ENCODE measurements at places on chromosomes 12 and 14.

GRCh38 chr14:93531644-93532043 is 100.9 kb downstream of the UNC79 start:
- no peak for DNase-seq

DNA sequence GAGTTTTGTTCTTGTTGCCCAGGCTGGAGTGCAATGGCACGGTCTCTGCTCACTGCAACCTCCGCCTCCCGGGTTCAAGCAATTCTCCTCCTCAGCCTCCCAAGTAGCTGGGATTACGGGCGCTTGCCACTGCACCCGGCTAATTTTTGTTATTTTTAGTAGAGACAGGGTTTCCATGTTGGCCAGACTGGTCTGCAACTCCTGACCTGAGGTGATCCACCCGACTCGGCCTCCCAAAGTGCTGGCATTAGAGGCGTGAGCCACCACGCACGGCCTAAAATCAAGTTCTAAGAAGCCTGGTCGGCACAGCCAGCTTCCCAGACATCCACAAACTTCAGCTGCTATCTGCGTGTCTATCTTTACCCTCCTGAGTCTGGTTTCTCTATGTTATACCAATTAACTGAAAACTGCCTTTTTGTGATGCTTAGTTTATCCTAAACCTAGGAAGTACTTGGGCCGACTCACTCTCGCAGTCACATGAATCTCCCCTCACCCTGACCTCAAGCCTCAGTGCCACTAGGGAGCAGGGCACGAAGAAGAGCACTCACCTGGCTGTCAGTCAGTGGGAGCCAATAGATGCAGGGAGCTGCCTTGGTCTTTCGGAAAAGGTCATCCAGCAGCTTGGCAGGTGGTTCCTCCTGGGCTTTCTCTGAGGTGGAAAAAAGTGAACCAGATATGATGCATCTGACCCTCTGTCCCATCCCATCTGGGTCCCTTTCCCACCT is 3.4 kb upstream of the CDH24 start:
- DNase-seq, result no peak

DNA sequence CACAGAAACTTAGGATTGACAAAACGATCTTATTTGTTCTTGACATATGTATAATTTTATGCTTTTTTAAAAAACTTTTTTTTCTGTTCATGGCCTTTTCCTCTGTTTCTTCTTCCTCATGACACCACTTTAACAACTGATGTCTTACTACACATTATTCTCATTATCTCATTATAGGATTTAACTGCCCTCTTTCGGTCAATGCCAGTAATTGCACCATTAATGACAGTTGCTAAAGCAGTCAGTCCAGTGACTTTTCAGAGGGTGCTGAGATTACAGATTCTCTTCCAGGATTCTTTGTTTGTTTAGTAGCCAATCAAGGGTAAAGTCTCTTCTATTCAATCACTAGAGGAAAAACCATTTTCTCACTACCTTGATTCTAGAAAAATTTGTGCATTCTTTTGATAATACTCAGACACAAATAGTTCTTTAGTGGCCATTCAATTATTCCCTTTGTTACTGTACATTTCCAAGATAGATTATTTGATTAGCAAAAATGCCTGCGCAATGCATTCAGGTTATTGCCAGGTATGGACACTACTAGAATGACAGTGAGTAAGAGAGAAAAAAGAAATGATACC is 50.1 kb downstream of the KLRG1 start:
- no peak for DNase-seq

DNA sequence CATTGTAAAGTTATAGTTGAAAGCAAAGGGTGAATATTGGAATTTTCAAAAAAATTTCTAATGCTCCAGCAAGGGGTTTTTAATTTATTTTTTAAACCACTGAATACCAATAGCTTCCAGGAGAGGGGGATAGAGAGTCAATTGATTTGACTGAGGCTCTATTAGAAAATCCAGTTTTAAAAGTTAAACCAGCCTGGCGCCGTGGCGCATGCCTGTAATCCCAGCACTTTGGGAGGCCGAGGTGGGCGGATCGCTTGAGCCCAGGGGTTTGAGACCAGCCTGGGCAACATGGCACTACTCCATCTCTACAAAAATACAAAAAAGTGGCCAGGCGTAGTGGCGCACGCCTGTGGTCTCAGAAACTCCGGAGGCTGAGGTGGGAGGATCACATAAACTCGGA is 150.1 kb downstream of the SLC38A4 start:
- DNase-seq, result no peak

DNA sequence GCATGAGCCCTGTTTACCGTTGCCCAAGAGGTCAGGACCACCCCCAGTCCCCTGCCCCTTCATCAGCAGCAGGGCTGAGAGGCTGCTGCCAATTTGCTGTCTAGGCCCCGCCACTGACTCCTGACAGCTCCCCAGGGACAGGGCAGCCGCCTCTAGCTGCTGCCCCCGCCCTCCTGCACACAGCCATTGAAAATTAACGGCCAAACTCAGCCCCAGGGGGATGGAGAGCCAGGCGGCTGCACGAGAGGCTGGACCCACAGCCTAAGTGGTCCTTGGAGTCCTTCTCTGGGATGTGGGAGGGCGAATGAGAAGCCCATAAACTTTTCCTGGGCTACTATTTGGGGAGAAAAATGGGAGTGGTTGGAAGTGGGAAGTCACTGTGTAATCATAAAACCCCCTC is 4.6 kb downstream of the FOXN4 start:
- no peak for DNase-seq

DNA sequence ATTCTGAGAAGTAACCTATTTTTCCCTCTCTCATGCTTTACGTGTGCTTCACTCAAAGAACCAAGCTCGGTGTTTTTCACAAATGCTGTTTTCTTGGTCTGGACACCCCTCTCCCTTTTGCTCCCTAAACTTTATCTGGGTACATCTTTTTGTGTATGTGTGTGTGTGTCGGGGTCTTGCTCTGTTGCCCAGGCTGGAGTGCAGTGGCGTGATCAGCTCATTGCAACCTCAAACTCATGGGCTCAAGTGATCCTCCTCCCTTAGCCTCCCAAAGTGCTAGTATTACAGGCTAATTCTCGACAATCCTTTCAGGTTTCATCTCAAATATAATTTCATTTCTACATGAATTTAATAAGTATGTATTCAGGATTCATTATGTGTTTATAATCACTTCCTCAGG is 83.2 kb downstream of the PEBP1 start:
- DNase-seq, result no peak

DNA sequence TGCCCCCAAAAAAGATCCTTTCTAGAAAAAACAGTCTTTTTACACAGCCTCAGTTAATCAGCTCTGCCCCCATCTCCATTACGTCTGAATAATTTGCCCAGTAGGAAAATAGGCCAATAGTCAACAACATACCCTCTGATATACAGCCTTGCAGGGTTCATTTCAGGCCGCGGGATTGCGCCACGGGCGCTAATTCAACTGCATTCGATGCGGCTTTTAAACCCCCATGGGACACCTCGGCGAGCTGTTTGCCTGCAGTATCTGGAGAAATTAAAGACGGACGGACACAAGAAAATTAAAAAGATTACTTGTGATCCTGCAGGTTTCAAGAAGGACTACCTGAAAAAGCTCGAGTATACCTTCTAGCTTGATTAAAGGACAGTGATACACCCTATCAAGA is 36.1 kb downstream of the ERP29 start:
- DNase-seq, result no peak

DNA sequence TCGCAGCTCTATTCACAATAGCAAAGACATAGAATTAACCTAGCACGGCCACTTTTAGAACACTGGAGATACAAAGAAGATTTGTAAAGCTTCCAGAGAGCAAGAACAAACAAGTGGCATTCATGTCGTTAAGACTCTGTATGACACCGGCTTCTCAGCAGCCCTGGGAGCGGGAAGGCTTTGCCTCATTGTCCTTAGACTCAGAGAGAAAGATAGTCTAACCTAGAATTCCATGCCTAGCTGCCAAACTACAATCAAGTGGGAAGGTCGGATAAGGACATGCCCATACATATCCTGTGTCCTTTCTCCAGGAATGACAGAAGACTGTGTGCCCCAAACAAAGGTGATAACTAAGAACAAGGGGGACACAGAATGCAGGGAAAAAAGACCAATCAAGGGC is 1038.3 kb downstream of the BCL11B start:
- DNase-seq, result no peak

- DNase-seq, result no peak
Observed at GRCh38 chr12:103802586-103802886, 38.5 kb downstream of the NT5DC3 start.

DNA sequence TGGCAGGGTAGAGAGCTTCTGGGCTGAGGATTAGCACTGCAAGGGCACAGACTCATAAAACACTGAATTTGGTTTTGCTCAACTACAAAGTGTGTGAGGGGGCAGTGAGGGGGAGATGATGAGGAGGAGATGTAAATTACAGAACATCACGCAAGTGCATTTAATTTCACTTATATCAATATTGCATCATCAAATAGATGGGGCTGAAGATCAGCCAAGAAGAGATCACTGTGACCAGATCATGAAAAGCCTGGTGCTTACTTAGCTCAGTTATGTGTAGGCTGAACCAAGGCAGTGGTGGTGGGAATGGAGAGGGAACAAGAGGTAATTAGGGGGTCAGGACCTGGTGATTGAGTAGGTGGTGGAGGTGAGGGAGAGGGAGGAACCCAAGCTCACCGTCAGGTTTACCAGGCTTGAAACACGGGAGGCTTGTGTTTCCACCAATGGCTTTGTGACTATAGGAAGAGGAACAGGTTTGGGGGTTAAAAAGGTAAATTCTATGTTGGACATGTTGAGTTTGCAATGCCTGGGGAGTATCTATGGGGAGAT is 11.3 kb downstream of the FOS start:
- DNase-seq, result no peak

- DNase-seq, result no peak
Observed at GRCh38 chr14:104770072-104770579, 17.2 kb downstream of the SIVA1 start.

DNA sequence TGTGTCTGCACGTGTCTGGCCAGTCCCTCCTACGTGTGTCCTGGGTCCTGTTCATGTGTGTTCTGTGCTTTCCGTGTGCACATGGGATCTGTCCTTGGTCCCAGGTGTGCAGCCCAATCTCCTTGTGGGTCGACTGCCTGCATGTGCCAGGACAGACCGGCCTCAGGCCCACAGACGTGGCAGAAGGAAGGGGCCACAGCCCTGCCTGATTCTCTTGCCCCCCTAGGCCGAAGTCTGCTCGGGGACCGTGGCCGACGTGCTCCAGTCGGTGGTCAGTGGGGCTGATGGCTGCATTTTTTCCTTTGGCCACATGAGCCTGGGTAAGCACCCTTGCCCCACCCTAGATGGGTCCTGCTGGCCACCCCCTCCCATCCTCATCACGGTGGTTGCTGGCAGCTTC is 34.0 kb downstream of the KIF26A start:
- no peak for DNase-seq

GRCh38 chr14:102544747-102545460 is 35.3 kb upstream of the ANKRD9 start:
- DNase-seq, result no peak

DNA sequence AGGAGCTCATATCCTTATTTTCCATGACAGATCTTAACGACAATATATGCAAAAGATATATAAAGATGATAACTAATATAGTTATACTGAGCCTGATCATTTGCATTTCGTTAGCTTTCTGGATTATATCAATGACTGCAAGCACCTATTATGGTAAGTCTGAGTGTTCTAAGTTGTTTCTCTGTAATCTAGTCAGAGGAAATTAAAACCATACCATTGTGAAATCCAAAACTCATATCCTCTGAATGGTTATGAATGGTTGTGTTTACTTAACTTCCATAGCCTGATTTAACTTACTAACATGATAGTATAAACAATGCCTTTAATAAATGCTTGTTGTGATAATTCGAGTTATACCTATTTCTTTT is 760 bp downstream of the TMEM19 start:
- no peak for DNase-seq

DNA sequence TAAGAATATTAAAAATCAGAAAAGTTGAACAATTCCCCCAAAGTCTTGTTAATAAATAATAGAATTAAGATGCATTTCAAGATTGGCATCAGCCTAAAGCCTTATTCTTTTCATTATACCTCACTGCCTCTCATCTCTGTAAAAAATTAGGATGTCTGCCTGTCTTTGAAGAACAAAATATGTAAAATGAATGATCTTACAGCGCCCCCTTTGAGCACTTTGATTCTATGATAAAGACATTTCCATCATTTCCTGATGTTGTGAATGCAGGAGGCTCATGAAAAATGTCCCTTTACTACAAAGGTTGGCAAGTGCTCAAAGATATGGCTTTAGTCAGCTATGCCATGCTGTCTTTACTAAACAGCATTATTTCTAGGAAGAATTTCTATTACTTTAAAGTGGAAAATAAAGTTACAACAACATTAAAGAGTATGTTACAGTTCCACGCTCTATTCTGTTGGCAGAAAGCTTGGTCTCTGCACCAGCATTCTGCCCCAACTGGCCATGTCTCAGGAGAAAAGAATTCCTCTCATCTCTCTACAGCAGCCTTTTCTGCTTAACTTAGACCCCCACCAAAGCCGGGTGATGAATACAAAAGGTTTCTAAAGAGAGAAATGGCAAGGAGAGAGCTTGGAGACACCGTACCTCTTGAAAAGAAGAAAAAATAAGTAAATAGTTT is 95.1 kb downstream of the LLPH start:
- no peak for DNase-seq

- no peak for DNase-seq
Observed at GRCh38 chr14:30204431-30204980, 276.9 kb upstream of the PRKD1 start.

DNA sequence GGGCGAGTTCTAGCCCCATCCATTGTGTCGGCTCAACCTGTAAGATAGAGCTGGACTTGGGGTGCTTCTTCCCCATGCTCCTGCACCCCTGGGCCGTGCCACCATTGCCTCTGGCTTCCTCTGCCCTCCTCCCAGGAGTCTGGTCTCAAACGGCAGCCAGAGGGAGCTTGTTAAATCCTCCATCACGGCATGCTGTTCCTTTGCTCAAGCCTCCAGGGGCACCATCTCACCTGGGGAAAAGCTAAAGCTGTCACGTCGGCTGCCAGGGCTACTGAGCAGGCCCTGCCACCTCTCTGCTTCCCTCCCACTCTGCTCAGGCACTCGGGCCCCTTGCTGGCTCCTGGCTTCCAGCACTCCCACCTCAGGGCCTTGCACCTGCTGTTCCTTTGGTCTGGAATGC is 140.4 kb downstream of the RBM19 start:
- DNase-seq, result no peak

DNA sequence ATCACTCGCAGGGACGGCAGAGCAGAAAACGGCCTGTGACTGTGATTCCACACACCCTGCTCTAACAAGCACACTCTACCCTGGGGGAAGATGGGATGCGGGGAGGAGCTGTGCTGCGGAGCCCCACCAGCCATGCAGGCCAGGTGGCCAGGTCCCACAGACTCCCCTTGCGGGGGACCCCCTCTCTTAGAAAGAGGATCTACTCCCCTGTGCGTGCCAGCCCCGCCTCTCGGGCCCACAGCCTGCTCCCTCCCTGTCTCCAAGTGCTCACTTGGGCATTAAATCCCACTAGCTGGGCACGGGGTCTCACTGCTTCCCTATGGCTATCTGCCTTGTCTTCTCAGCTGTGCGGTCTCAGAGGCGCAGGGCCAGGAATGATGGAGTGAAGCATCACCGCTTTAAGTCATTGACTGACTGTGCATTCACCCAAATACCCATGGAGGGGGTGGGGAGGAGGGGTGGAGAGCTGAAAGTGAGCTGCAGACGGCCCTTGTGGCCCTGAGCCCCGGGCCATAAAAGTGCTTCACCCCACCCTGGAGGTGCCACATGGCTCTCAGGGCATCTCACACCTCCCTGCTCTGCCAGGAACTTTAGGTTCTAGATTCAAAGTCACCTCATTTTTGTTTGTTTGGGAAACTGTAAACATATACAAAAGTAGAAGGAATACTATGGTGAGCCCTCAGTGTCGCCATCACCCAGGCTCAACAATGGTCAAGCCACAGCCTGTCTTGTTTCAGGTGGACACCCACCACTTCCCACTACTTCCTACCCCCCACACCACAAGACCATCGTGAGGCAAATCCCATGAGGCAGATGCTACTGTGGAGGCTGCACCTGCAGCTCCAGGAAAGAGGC is 9.4 kb downstream of the STX2 start:
- no peak for DNase-seq

Data from activated T-cell treated with anti-CD3 and anti-CD28 coated beads, Interleukin-2, amount 50 U/mL, for 4 hours (primary cell).